ENCODE measurements at places on chromosomes 13 and 19.

- DNase-seq, result no peak
These were observed 59.0 kb upstream of the FLT1 start for GRCh38 chr13:28553971-28554370.

DNA sequence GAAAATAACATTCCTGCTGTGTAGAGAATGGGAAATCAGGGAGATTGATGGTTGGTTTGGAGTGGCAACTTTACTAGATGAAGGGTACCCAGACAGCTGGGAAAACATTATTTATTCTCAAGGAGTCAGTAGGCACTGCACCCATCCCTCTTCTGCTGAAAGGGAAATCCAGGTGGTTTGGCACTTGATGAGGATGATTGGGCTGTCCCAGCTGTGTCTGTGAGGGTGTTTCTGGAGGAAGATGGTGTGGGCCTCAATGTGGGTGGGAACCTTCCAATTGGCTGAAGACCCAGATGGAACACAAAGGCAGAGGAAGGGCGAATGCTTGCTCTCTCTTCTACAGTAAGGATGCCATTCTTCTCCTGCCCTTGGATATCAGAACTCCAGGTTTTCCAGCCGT, 10.4 kb upstream of the SACS start:
- DNase-seq, result no peak

DNA sequence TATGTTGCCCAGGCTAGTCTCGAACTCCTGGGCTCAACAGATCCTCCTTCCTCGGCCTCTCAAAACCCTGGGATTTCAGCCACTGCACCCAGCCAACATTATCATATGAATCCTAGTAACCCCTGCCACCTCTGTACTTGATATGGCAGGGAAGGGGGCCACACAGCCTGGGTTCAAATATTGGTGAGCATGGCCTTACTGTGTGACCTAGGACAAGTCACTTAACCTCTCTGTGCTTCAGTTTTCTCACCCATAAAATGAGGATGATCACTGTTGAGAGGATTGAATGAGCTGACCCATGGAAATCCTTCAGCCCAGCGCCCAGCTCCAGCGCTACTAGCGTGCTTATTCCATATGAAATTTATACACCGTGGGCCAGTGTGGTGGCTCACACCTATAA, 3.6 kb upstream of the COMP start:
- DNase-seq, result no peak

- DNase-seq, result no peak
These were observed 56.1 kb upstream of the TNFRSF19 start for GRCh38 chr13:23514076-23514475.

DNA sequence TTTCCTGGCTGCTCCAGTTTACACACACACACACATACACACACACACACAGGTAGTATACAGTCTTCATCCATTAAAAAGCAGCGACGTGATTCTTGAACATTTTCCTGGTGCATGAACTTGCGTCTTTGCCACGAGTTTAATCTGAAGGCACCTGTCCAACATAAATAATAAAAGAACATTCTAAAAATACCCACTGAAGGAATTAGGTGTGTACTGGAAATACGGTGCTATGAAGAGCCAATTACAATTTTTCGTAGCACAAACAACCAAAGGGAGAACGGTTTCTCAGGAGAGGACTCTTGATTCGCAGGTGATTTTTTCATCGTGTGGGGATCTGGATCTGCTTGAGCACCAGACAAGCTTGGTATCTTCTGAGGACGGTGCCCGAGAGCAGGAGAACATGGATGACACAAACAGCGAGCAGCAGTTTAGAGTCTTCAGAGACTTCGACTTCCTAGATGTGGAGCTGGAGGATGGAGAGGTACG, 61.2 kb downstream of the ZAR1L start:
- DNase-seq, result no peak

DNA sequence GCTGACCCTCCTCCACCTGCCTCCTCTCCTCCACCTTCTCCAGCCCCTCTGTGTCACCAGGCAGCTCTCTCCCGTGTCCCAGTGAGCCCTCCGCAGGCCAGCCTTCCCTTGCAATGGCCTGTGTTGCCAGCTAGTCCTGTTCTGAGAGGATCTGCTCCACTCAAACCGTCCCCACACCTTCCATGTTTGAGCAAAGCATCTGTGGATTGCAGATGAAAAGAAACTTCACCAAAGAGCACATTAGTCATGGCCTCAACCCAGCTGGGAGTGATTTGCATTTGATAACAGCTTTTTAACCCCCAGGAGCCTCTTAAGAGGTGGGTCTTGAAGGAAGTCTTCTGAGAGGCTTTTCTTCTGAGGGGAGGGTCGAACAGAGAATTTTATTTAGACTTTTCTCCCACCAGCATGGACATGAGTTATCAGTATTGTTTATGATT, 72.8 kb downstream of the COL4A2 start:
- no peak for DNase-seq

GRCh38 chr19:35556846-35557538, 6.5 kb downstream of the ATP4A start:
- DNase-seq, result no peak

DNA sequence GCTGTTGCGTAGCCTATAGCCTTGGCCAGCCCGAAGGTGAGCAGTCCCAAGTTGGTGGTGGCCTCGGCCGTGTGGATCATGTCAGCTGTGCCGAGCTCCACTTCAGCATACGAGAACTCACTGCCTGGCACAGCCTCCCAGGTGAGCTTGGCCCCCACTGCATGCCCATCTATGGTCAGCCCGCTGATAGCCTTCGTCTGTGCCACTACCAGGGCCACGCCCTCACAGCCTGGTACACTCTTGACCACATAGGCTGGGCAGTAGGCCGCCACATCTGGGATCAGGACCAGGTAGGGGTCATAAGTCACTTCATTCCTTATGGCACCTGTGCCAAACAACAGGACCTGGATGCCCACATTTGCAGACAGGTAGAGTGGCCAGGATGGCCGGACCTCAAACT, 7.4 kb downstream of the FCGBP start:
- DNase-seq, result no peak

GRCh38 chr13:24500977-24501376, 11.6 kb downstream of the PARP4 start:
- DNase-seq, result no peak

GRCh38 chr19:33948651-33949335, 152.1 kb downstream of the KCTD15 start:
- DNase-seq, result no peak

DNA sequence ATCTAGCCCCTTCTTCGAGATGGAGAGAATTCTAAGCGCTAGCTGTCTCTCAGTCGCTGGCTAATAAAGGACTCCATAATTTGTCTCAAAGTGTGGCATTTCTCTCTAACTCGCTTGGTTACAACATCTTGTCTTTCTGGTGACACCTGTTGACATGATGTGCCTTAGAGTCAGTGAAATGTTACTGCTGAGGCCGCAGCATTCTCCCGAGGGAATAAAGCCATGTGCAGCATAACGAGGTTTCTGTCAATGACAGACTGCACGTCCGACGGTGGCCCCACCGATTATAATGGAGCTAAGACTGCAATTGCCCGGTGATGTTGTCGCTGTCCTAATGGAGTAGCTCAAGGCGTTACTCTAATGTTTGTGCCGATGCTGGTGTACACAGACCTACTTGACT, 20.3 kb upstream of the GPR32 start:
- DNase-seq, result no peak

GRCh38 chr19:14434543-14435319, 1.6 kb downstream of the PKN1 start:
- peak; percentile 47 for DNase-seq

GRCh38 chr13:42361701-42362100, 89.7 kb downstream of the AKAP11 start:
- no peak for DNase-seq

GRCh38 chr13:20101467-20102316, 59.2 kb downstream of the GJA3 start:
- no peak for DNase-seq

GRCh38 chr13:37074703-37075102, 15.2 kb upstream of the SUPT20H start:
- DNase-seq, result no peak

DNA sequence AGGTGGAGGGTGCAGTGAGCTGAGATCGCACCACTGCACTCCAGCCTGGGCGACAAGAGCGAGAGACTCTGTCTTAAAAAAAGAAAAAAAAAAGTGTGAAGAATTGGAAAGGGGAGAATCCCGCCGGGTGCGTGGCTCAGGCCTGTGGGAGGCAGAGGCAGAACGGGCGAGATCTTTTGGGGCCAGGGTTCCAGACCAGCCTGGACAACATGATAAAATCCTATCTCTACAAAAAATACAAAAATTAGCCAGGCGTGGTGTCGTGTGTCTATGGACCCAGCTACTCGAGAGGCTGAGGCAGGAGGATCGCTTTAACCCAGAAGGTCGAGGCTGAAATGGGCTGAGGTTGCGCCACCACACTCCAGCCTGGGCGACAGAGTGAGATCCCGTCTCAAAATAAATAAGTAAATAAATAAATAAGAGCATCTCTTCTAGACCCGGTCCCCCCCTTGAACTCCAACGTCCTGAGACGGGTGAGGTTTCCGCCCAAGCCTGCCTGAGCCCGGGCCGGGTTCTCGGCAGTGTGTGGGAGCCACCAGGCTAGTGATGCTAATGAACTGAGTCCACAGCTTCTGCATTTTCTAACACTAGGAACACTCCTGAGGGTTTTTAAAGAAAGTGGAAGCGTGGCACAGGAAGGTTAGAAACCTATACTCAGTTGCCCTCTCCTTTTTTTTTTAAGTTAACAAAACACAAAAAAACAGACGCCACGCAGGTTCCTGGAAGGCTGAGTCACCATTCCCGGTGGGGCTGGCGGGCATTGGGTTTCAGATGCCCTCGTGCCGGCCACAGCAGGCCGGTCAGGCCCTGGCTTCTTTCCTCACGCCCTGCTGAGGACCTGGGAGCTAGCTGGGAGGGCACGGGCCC, 22.0 kb downstream of the GPX4 start:
- DNase-seq, result no peak

- no peak for DNase-seq
These were observed 239.4 kb downstream of the TEX29 start for GRCh38 chr13:111559612-111560403.

- no peak for DNase-seq
These were observed 13.6 kb downstream of the CSNK1G2 start for GRCh38 chr19:1954532-1954933.

GRCh38 chr13:101144808-101145419, 271.4 kb downstream of the NALCN start:
- DNase-seq, result no peak

- DNase-seq, result no peak
These were observed 33.0 kb downstream of the FGF9 start for GRCh38 chr13:21703846-21704245.

GRCh38 chr13:96551546-96551945, 442.7 kb downstream of the OXGR1 start:
- DNase-seq, result no peak

DNA sequence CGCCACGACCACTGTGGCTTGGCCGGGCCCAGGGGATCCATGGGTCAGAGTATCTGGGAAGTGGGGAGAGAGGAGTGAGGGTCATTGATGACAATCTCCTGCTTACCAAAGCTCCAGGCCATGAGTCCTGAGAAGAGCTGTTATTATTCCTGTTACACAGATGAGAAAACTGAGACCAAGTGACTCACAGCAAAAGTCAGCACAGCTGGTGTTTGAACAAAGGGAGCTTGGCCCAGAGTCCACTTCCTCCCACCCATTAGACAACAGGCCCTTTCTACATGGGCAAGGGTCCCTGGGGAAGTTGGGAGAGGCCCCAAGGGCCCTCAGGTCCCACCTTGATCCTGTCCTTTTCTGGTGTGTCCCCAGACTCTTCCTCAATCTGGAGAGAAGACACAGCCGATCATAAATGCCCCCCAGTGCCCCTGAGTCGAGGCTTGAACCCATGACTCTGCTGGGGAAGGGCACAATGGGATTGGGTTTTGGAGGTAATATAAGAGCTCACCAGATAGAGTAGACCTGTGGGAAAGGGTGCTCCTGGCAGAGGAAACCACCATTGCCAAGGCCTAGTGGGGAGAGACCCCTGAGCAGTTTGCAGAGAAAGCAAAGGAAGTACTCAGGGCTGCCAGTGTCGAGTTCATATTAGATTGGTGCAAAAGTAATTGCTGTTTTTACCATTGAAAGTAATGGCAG, 6.8 kb downstream of the FUT6 start:
- DNase-seq, result no peak

- DNase-seq, result no peak
These were observed 2.0 kb downstream of the EGLN2 start for GRCh38 chr19:40800997-40801377.

DNA sequence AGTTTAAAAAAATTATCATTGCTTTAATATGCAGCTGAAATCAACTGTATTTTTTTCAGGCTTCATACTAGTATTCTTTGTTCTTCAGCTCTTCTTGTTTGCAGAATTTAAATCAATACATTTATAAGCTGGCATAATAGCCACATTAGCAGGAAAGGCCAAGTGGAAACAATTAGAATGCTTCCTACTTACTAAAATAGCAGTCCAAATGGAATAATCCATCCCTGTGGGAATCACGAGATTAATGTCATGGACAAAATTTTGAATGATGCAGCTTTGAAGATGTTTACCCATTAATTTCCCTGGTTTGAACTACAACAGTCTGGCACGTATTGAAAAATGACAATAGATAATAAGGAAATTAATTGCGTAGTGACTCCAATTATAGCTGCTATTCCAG, 2650.8 kb downstream of the PCDH9 start:
- no peak for DNase-seq

- DNase-seq, result no peak
These were observed 2662.9 kb upstream of the PCDH20 start for GRCh38 chr13:64078480-64078936.

GRCh38 chr19:39352381-39353255, 10.4 kb downstream of the SAMD4B start:
- DNase-seq, result no peak

- DNase-seq, result no peak
These were observed 740 bp upstream of the CCDC61 start for GRCh38 chr19:45994456-45994997.

- no peak for DNase-seq
These were observed 906.3 kb downstream of the PCDH9 start for GRCh38 chr13:66323745-66324347.

DNA sequence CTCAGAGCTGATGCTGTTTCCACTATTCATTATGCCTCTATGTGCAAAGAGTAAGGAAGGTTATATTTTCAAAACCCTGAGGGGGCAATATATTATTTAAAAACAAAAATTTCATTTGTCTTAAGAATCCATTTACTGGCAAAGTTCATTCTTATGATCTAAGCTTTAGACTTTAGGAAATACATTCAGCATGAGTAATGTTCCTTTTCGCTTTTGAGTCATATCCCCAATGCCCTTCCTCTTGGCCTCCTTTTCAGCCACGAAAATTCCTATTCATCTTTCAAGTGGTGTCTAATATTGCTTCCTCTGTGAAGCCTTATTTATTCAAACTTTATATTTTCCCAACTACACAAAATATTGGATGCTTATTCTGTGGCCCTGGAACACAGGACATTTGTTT, 1317.0 kb downstream of the PCDH9 start:
- no peak for DNase-seq
